Activated naive CD8-positive, alpha-beta T cell treated with anti-CD3 and anti-CD28 coated beads for 36 hours (primary cell): ENCODE measurements at places on chromosomes 12 and 14. TPM values are rescaled to one million over a fixed set of nuclear protein-coding genes. Genes with fewer than 3 reads are reported as not detected.

OTUB2 gene
- 0.48 TPM for total RNA-seq

DNA sequence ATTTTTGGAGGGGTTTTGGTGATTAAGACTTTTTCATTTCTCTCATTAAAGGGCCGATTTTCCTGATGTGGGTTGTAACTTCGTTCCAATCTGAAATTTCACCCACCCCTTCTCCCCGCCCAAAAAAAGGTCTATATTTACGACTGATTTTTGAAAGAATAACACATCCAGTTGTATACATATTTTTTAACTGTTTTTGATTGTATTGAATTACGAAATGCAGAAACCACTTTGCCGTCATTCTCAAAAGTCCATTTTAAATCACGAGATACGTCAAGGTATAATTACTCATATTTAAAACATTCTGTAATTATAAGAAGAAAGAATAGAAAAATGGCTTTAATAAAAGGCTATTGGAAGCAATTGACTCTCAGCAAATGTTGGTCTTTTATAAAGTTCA, 520.7 kb downstream of the MED13L start:
- DNase-seq = no peak
- H3K27ac ChIP-seq = no peak overlapping the region
- no peak overlapping the region for H3K4me3 ChIP-seq
- H3K4me1 ChIP-seq = no peaks in the 10 kb centered on the region
- no peaks in the 10 kb centered on the region for H3K36me3 ChIP-seq

GRCh38 chr12:11650286-11651281, 1.1 kb downstream of the ETV6 start:
- H3K27me3 ChIP-seq = no peaks in the 10 kb centered on the region
- H3K36me3 ChIP-seq = peaks cover 3% of the 10 kb centered on the region
- peak overlapping the region; percentile 91 for H3K4me3 ChIP-seq
- peak overlapping the region; percentile 93 for H3K27ac ChIP-seq
- peaks cover 39% of the 10 kb centered on the region for H3K4me1 ChIP-seq
- no peak for DNase-seq

DNA sequence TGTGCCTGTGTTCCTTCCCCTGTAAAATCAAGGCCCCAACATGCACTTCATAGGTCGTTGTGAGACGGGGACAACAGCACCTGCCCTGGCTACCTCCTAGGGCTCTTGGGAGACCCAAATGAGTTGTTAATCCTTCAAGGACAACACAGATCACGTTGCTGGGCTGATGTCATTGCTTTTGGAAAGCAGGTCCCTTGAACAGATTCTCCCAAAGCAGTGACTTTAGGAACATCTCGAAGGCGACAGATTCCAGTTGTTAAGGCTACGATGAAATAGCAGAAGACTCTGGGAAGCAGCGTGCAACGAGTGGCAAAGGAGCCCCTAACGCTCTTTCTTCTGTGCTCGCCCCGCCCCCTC, 26.2 kb upstream of the MAP1LC3B2 start:
- H3K27ac ChIP-seq = no peak overlapping the region
- H3K4me3 ChIP-seq = peak overlapping the region; percentile 79
- H3K27me3 ChIP-seq = no peaks in the 10 kb centered on the region
- H3K4me1 ChIP-seq = peaks cover 33% of the 10 kb centered on the region

DNA sequence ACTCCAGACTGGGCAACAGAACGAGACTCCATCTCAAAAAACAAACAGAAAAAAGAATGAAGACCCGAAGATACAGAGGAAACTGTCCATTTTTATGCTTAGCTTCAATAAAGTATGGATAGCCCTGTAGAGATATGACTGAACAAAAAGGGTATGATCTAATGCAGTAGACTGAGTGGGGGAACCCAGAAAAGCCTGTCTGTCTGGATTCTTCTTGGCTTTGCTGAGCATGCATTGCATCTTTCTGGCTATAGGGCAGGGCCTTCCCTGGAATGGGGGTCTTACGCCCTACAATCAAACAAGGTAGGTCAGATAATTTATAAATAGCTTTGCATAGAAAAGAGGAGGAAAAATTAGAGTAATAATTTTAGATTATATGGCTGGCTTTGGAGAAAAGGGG, 10.1 kb downstream of the MIA2 start:
- no peak overlapping the region for H3K4me3 ChIP-seq
- H3K27ac ChIP-seq = no peak overlapping the region
- no peak for DNase-seq
- peaks cover 3% of the 10 kb centered on the region for H3K27me3 ChIP-seq

SPIC gene
- not detected for total RNA-seq

GRCh38 chr14:53742233-53742620, 214.4 kb downstream of the BMP4 start:
- DNase-seq = no peak
- H3K27me3 ChIP-seq = no peaks in the 10 kb centered on the region
- no peaks in the 10 kb centered on the region for H3K4me1 ChIP-seq
- no peak overlapping the region for H3K4me3 ChIP-seq
- no peaks in the 10 kb centered on the region for H3K36me3 ChIP-seq

GALNT6 gene
- total RNA-seq = 19.9 TPM

- no peak overlapping the region for H3K4me3 ChIP-seq
- peaks cover 1% of the 10 kb centered on the region for H3K4me1 ChIP-seq
- peaks cover 12% of the 10 kb centered on the region for H3K27me3 ChIP-seq
Observed at GRCh38 chr14:104473244-104473565, 106.4 kb upstream of the C14orf180 start.

DNA sequence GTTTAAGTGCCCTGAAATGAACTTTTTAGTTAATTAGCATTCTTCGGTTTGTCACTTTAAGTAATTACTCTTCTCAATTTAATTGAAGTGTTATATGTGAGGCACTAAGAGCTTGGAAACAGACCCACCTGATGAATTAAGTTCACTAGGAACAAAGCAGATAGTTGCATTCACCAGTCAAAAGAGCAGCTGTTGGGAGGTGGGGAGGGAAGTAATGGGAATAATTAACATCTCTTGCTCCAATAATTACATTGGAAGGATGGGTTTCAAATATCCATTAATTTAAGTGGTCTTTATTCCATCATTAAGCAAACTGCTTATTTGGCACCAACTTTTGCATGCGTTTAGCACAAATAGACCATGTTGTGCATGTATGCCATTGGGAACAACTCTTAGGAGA, 667.2 kb downstream of the GALC start:
- H3K27me3 ChIP-seq = no peaks in the 10 kb centered on the region
- no peak for DNase-seq

- no peaks in the 10 kb centered on the region for H3K36me3 ChIP-seq
- no peak for DNase-seq
- H3K27ac ChIP-seq = peak overlapping the region; percentile 85
- peak overlapping the region; percentile 93 for H3K4me3 ChIP-seq
- H3K4me1 ChIP-seq = peaks cover 30% of the 10 kb centered on the region
Observed at GRCh38 chr12:30754383-30754749, 385 bp downstream of the CAPRIN2 start.

- H3K36me3 ChIP-seq = peaks cover 48% of the 10 kb centered on the region
- peak overlapping the region; percentile 84 for H3K4me3 ChIP-seq
- H3K4me1 ChIP-seq = peaks cover 49% of the 10 kb centered on the region
Observed at GRCh38 chr14:100241279-100241678, 2.3 kb downstream of the YY1 start.

GRCh38 chr12:25263594-25263993, 12.9 kb upstream of the KRAS start:
- no peaks in the 10 kb centered on the region for H3K27me3 ChIP-seq
- peaks cover 11% of the 10 kb centered on the region for H3K4me1 ChIP-seq
- H3K4me3 ChIP-seq = no peak overlapping the region
- DNase-seq = no peak

DNA sequence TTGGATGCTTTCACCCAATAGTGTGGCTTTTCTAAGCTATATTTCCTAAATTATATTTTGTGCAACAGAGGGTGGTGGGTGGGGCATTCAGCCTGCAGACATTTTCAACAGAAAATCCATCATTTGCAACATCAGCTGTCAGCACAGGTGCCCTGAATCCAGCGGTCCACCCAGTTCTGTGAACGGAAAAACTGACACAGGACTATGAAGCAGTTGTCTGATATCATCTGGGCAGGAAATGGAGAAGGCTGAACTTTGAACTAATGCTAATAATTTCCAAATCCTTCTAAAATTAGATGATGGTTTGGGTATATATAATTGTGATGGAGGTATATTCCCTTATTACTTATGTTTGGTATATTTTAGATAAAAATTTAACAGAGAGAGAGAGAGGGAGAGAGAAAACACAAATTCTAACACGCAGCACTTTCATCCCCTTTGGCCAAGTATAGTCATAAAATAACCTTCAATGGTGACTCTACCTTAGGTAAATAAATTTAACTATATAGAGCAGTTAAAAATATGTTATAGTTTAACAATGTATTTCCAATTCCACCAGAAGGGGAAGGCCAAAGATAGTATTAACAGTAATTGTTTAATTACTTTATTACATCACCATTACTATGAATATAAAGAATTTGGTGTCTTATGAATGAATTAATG, 58.3 kb upstream of the PTPRB start:
- H3K36me3 ChIP-seq = no peaks in the 10 kb centered on the region
- H3K27me3 ChIP-seq = peaks cover 9% of the 10 kb centered on the region

DNA sequence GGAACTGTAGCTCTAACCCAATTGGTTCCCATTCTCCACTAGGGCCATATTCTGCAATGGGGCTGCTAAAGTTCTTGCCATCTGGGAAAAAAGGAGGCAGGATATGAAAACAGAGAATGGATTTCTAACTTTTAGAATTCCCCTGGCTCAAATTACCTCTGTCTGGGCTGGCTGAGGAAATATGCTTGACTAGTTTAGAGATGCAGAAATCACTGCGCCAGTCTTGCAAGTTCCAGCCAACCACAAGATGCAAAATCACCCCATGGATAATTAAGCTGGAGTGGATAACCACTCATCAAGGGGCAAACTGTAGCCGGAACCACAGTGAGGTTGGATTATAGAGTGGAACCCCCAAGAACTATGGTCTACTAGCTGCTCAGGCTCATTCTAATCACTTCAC, 126.3 kb downstream of the RALGAPA1 start:
- no peak for DNase-seq
- no peaks in the 10 kb centered on the region for H3K36me3 ChIP-seq
- H3K4me3 ChIP-seq = no peak overlapping the region

DNA sequence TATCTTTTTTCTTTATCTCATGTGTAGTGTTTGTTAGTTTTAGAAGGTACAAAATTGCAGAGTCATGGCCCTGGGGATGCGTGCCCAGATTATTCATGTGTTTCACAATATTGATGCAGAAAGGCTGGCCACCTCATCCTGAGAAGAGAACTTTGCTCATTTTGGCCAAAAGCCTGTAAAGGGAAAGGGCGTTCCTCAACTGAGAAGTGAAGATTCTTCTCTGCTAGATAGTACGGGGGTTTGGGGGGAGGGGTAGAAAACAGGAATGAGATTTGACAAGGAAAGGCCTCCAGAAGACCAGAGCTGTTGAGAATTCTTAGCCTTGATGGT, 1.7 kb downstream of the MGST1 start:
- H3K36me3 ChIP-seq = no peaks in the 10 kb centered on the region
- peaks cover 29% of the 10 kb centered on the region for H3K27me3 ChIP-seq
- H3K4me1 ChIP-seq = no peaks in the 10 kb centered on the region
- DNase-seq = no peak
- no peak overlapping the region for H3K27ac ChIP-seq

GRCh38 chr14:45028107-45028626, 55.7 kb upstream of the PRPF39 start:
- H3K4me3 ChIP-seq = no peak overlapping the region
- H3K27ac ChIP-seq = no peak overlapping the region
- H3K36me3 ChIP-seq = peaks cover 12% of the 10 kb centered on the region
- H3K4me1 ChIP-seq = peaks cover 6% of the 10 kb centered on the region

GRCh38 chr12:128383357-128383937, 116.5 kb downstream of the TMEM132C start:
- H3K36me3 ChIP-seq = no peaks in the 10 kb centered on the region
- H3K4me1 ChIP-seq = no peaks in the 10 kb centered on the region
- no peak overlapping the region for H3K4me3 ChIP-seq

DNA sequence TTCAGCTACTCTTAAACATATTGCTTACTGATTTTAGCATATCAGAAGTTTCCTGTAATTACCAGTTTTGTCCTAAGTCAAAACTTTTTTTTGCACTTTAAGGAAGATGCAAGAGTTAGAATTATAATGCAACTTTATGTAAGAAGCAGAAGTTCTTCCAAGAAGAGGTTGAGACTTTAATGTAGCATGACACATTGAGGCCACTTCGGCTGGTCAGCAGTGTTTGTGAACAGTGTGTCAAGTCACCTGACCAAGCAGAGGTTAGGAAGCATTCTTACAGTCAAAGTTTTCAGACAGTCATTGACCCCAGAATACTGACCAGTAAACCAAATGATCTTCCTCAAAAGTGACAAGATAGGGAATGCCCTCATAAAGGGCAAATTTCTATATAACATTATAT, 15.2 kb downstream of the FGFR1OP2 start:
- H3K27me3 ChIP-seq = no peaks in the 10 kb centered on the region
- no peak overlapping the region for H3K4me3 ChIP-seq
- H3K27ac ChIP-seq = no peak overlapping the region
- DNase-seq = no peak

DNA sequence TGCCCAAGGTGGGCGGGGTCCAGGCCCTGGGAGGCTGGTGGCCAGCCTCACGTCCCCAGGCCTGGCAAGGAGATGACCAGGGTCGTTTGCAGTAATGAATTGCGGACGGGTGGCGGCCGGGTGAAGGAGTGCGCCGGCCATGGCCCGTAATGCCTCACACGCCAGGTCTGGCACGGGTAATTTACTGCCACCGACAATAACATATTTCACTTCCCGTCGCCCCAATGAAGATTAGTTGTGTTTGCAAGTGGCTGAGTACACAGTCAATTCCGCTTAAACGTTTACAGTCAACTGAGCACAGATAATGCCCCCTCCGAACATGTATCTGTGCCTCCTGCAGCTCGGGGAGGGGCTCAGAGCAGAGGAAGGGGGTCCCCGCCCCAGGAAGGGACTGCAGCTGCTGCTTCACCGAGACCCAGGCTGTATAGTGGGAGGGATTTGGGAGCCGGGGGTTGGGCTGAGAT, 48.3 kb downstream of the MVK start:
- H3K4me1 ChIP-seq = peaks cover 2% of the 10 kb centered on the region
- no peaks in the 10 kb centered on the region for H3K36me3 ChIP-seq
- no peak overlapping the region for H3K27ac ChIP-seq
- no peak for DNase-seq

GRCh38 chr12:109762673-109763191, 49.1 kb downstream of the FAM222A start:
- DNase-seq = no peak
- no peaks in the 10 kb centered on the region for H3K36me3 ChIP-seq
- no peaks in the 10 kb centered on the region for H3K27me3 ChIP-seq
- peaks cover 4% of the 10 kb centered on the region for H3K4me1 ChIP-seq
- no peak overlapping the region for H3K27ac ChIP-seq

- H3K4me1 ChIP-seq = peaks cover 4% of the 10 kb centered on the region
- no peak overlapping the region for H3K4me3 ChIP-seq
- no peaks in the 10 kb centered on the region for H3K27me3 ChIP-seq
- peaks cover 8% of the 10 kb centered on the region for H3K36me3 ChIP-seq
Observed at GRCh38 chr14:71751264-71751663, 181.0 kb upstream of the RGS6 start.

DNA sequence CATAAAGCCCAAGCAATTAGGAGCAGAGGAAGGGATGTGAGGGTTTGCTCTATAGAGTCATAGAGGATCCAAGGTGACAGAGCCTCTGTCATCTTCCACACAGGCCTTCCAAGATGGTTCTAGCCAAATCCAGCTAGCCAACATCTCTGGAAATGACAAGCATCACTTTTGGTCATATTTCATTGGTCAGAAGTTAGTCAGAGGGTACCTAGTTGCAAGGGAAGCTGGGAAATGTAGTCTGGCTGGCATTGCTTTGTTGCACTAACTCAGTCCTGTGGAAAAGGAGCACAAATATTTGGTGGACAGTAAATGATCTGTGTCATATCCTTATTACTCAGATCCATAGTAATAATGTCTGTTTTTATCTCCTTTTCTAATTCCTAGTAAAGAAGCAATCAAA, 715.7 kb downstream of the NRXN3 start:
- H3K27ac ChIP-seq = no peak overlapping the region
- no peaks in the 10 kb centered on the region for H3K36me3 ChIP-seq
- no peak for DNase-seq
